ENCODE measurements at places on chromosomes 2 and 18.

GRCh38 chr2:134234535-134234934 is 19.3 kb upstream of the MGAT5 start:
- no peak for DNase-seq

GRCh38 chr2:96265349-96265839 is 403 bp downstream of the TMEM127 start:
- no peak for DNase-seq

- DNase-seq = no peak
Measured at GRCh38 chr18:73749304-73749703, 398.3 kb downstream of the FBXO15 start.

DNA sequence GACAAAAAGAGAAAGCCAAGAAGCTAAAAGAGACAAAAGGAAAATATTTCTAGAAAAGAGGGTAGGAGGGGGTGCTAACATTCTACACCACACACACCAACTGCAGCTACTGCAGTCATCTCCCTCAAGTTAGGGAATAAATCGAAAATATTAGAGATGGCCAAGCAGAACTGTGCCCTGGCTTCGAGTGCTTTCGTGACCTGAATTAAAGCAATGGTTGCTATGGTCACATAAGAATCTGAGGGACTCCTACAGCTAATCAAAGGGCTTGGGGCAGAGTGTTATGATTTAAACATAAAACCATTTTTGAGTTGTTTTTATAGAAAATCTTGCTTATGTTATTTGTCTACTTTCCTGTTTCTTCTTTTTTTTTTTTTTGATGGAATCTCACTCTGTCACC is 159.6 kb upstream of the HNRNPA3 start:
- no peak for DNase-seq

DNA sequence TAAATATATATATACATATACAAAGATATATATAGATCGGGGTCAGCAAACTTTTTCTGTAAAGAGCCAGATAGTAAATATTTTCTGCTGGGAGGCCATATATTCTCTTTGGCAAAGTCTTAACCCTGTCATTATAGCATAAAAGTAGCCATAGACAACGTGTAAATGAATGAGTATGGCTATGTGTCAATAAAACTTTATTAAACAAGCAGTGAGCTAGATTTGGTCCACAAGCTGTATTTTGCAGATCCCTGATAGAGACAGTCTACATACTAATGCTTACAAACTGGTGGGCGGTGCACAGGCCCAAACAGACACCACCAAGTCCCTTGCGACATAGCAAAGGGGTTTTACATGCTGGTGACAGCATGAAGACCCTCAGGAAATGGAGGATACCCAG is 30.3 kb downstream of the SLC14A2 start:
- DNase-seq = no peak
